ENCODE measurements at places on chromosomes 3 and 15. TPM values are rescaled to one million over a fixed set of nuclear protein-coding genes. Genes with fewer than 3 reads are reported as not detected.

Gene ALDH1A2
- 0.47 TPM for total RNA-seq

Gene TLR9
- 2.0 TPM for total RNA-seq

Gene HPS3
- total RNA-seq: 18.2 TPM

Gene XIRP1
- 2.5 TPM for total RNA-seq

Gene PEX11A
- 3.3 TPM for total RNA-seq

Gene LZTFL1
- 4.7 TPM for total RNA-seq

Gene OR5K2
- not detected for total RNA-seq

Gene WDR93
- total RNA-seq: not detected

DNA sequence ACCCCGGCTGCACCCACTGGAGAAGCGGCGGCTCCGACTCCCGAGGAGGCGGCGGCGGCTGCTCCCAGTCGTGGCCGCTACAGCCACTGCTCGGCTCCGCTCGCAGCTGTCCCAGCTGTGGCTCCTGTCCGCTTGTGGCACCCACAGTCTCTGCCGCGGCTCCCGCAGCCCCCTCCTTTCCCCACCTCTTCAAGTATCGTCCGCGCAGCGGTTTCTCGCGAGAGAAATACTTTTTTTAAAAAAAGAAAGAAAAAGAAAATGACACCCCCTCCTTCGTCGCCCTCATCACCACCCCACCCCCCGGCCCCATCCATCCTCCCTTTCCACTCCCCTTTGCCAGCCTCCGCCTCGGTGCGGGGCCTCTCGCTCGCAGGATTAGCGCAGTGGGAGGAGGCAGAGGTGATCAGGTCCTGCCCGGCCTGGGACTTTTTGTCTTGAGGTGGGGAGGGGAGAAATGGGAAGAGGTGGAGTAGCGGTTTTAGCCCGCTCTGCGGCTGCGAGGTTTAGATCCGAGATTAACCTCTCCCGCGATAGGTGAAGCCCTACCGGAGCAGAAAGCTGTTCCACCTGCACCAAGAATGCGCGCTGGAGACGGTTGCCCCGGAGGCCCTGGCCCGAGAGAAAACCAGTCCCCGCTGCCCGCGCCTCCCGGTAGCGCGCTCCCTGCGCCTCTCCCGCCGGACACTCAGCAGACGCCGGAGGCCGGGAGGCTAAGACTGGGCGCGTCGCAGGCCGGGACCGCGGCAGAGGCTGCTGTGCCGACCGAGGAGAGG is at the start of gene FBN1:
FBN1 (minus strand) TSS at position 152 of the 773 bp plus-strand sequence. CDS start 940 bp downstream, outside the sequence.
- peak; percentile 40 for DNase-seq

DNA sequence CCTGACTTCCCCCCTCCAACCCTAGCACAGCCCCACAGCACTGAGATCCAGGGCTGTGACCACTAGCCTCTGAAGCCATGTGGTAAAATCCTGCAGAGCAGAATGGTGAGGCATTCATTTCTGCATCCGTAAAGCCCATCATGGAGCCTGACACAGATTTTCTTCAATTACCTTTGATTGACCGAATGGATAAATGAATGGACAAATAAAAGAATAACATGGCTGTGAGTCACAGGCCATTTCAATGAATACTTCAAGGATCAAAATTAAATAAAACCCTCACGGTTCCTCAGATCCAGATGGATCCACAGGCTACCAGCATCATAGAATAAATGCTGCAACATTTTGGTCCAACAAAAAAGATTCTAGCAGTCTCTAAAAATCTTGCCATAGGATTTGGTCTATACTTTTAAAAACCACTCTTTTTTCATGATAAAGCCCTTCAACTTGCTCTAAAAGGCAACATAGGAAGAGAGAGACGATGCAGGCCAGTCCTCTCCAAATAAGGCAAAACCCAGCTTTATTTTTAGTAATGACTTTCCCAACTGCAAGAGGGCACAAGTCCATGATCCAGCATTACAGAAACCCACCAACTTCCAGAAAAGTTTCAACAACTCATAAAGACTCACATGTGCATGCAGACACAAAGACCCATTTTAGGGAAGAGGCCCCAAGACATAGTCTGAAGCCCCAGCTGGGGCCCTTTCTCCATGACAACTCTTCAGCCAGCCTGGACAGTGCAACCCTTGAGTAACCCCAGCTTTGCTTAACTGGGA is 52.4 kb upstream of the MRPS22 start:
- no peak for DNase-seq

GRCh38 chr3:190558796-190559195 is 44.9 kb downstream of the IL1RAP start:
- DNase-seq: no peak

- no peak for DNase-seq
Observed at GRCh38 chr3:127556565-127556964, 34.0 kb downstream of the TPRA1 start.

DNA sequence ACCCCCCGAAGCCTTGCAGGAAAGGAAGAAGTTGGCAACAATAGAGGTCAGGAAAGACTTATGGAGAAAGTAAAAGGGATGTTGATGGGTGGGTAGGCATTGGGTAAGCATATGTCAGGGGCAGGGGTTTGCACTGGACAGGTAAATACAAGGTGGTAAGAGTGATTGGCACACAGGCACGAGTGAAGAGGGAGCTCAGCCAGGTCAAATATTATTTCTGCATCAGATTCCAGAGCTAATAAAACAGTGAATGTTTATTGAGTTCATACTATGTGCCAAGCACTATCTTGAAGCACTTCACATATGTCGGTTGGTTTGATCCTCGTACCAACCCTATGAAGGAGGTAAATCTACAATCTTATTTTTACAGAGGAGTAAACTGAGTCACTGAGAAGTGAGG is 6.6 kb downstream of the CLSTN2 start:
- no peak for DNase-seq

- DNase-seq: no peak
Observed at GRCh38 chr3:154690413-154690812, 260.4 kb upstream of the GPR149 start.

- no peak for DNase-seq
Observed at GRCh38 chr3:65886391-65886790, 152.3 kb downstream of the MAGI1 start.

- DNase-seq: no peak
Observed at GRCh38 chr15:63851431-63851830, 17.7 kb upstream of the HERC1 start.

DNA sequence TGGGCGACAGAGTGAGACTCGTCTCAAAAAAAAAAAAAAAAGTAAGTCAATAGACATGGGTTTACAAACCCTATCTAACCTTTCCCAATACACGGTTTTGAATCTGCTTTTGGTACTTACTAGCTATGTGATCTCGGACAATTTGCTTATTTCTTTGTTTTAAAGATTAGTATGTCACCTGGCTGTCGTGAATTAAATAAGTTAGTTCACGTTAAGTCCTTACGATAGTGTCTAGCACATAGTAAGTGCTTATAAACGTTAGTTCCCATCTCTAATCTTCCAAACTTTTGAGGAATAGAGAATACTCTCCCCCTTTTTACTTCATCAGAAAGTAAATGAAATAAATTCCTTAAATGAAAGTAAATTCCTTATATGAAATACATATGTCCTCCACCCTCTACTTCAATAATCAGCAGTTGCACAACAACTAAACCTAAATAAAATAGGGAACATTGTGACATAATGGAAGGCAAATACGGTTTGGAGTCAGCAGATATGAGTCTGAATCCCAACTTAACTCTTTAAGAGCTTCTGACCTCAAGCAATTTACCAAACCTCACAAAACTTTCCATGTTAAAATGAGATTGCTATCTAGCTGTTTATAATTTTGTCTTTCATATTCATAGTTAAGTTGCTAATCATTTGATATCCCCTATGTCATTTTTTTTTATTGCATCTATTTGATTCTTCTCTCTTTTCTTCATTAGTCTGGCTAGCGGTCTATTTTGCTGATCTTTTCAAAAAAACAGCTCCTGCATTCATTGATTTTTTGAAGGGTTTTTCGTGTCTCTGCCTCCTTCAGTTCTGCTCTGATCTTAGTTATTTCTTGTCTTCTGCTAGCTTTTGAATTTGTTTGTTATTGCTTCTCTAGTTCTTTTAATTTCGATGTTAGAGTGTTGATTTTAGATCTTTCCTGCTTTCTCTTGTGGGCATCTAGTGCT is 134.6 kb downstream of the PEAK1 start:
- no peak for DNase-seq

- no peak for DNase-seq
Observed at GRCh38 chr3:162428192-162428591, 931.6 kb downstream of the OTOL1 start.

GRCh38 chr3:153749070-153749610 is 372.1 kb upstream of the ARHGEF26 start:
- no peak for DNase-seq

DNA sequence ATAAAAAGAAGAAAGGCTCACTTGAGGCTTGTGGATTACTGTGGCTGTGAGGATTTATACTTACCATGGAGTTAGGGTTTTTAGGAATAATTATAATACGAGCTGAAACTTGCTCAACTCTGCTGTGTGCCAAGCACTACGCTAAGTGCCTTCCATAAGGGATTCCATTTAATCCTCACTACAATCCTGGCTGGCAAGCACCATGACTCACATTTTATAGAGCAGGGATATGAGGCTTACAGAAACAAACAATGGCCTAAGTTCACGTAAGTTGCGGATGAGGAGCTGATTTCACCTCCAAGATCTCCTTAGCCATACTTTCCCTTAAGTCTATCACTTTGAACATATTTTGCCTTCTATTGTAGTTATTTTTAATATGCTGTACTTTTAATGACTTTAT is 43.9 kb upstream of the ARL8B start:
- no peak for DNase-seq

DNA sequence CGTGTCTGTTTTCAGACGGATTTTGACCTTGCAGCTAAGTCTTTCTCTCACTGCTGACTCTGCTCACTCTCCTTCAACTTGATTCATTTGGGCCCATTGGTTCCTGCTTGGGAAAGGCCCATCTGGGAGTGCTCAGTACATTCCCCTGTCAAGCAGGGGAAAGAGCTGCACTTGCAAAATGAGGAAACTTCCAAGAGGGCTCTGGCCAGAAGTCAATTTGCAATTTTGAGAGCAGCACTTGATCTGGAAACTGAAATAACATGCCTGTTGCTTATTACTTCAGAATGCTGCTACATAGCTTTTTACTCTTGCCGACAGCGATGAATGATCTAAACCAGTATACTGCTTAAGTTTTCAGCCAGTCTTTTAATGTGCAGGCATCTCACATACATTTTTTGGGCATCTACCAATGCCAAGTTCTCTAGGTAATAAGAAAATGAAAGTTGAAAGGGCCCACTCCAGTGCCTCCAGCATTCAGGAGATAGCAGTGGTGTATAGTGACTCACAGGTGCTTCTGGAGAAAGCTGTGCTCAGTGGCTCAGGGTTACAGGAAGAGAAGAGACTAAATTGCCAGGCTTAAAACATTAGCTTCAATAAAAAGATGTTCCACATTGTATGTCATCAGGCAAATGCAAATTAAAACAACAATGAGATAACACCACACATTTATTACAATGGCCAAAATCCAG is 70.1 kb upstream of the RORA start:
- no peak for DNase-seq

DNA sequence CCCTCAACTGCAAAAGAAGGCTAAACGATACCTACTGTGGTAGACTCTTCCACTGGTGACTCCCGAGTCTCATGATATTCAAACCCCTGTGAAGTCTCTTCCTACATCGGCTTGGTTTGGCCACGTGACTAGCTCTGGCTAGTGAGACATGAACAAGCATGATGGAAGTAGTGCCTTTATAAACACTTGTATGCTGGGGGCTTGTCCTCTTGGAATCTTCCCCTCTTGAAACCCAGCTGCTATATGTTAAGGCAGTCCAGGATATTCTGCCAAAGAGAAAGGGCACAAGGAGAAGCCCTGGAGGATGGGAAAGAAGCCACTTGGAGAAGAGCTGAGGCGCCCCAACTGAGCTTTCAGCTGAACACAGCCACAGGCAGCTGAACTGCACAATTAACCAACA is 16.4 kb downstream of the RBP1 start:
- DNase-seq: no peak

DNA sequence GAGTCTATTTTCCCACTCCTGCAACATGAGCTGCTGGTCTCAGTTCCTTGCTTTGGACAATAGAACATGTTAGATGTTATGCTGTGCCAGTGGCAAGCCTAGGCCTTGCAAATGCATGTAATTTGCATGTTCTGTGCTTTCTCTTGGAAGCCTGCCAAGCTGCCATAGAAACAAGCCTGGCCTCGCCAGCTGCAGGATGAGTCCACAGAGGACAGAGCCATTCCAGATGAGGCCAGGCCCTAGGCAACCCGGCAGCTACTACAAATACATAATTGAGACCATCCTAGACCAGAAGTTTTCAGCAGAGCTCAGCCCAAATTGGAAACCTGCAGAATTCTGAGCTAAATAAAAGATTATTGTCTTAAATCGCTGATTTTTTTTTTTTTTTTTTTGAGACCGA is 39.6 kb downstream of the TRIM69 start:
- DNase-seq: no peak

DNA sequence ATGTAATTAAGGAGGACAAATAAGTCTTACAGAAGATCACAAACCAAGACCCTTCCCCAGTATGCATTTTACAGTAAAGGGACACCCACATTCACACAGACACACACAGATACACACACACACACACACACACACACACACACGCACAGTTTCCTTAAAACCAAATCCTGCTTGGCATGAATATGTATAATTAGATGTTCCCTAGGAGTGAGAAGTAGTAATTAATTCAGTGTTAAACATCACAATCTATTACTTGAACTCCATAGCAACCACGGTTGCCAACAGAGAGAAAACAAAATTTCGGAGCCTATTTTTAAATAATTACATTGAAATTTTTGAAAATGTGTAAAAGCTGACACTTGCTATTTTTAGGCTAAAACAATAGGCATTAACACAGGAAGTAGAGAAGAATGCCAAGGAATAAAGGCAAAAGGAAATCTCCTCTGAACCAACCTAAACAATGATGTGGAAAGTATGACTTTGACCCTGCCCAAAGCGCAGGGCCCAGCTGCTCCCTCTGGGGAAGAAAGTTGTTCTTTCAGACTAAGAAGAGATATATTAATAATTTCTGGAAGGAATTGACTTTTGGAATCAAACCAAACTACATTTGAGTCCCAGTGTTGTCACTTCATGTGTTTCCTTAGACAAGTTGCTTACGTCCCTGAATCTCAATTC is 215.3 kb downstream of the CPNE4 start:
- DNase-seq: no peak

DNA sequence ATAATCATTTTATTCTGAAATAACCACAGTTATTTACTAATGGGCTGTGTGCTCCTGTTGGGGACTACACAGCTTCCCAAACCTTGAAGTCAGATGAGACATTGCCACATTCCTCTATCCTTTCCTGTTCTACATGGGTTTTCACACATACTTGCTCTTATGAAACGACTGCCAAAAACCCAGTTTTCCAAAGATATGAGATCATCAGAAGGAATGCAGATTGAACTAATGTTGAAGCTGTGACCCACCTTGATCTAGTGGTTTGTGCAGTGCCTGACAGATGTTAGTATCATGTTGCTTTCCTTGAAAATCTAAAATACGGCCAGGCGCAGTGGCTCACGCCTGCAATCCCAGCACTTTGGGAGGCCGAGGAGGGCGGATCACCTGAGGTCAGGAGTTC is 144.6 kb downstream of the VGLL4 start:
- no peak for DNase-seq
